ENCODE measurements at places on chromosomes 7 and 10. TPM values are rescaled to one million over a fixed set of nuclear protein-coding genes. Genes with fewer than 3 reads are reported as not detected.

RELN gene
- total RNA-seq: 5.6 TPM

DNA sequence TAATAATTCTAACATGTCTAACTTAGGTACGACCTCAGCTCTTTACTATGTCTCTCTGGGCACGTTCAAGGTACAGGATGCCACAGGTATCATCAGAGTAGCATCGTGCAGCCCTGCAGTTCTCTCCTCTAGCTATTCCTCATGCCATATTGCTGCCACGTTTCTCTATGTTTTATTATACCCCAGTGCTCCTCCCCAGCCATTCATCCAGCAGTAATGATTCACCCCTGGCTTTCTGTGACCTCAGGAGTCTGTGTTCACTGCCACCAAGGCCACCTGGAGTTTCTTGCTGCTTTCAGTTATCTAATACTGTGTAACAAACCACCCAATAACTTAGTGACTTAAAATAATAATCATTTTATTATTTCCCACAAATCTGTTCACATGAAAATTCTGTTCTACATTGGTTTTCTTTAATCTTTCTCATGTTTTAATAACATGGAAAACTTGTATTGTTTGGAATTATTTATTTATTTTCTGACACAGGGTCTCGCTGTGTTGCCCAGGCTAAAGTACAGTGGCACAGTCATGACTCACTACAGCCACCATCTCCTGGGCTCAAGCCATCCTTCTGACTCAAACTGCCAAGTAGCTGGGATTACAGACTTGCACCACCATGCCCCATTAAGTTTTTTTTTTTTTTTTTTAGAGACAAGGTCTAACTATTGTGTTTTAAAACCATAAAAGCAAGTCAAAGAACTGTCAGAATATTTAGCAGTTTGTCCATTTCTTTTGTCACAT lies 21.8 kb downstream of the REEP3 start:
- DNase-seq: no peak

EBLN1 gene
- total RNA-seq: not detected

- no peak for DNase-seq
Measured at GRCh38 chr7:92504563-92504962, 23.8 kb downstream of the PEX1 start.

DNA sequence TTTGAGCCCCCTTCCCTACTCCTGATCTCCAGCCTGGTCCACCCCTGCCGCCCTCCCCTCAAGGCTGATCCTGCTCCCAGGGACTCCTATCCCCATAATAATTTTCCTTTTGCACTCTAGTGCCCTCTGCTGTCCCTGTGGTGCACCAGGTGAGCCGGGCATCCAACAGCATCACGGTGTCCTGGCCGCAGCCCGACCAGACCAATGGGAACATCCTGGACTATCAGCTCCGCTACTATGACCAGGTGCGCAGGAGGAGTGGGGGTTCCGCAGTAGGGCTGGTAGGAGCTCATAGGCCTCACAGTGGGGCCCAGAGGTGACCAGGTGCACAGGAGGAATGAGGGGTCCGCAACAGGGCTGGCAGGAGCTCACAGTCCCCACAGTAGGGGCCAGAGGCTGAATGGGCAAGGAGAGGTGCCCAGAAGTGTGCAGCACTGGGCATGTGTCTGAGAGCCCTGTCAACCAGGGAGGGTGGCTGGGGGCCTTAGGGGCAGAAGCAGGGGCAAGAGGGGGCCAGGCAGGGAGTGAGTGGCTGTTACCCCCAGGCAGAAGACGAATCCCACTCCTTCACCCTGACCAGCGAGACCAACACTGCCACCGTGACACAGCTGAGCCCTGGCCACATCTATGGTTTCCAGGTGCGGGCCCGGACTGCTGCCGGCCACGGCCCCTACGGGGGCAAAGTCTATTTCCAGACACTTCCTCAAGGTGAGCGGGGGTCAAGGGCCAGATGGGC lies 11.7 kb downstream of the EPHB6 start:
- no peak for DNase-seq

- no peak for DNase-seq
Measured at GRCh38 chr7:54705436-54705835, 53.6 kb downstream of the SEC61G start.

SRGN gene
- 225 TPM for total RNA-seq

GRCh38 chr7:79820387-79820786 lies 314.2 kb upstream of the GNAI1 start:
- no peak for DNase-seq

DNA sequence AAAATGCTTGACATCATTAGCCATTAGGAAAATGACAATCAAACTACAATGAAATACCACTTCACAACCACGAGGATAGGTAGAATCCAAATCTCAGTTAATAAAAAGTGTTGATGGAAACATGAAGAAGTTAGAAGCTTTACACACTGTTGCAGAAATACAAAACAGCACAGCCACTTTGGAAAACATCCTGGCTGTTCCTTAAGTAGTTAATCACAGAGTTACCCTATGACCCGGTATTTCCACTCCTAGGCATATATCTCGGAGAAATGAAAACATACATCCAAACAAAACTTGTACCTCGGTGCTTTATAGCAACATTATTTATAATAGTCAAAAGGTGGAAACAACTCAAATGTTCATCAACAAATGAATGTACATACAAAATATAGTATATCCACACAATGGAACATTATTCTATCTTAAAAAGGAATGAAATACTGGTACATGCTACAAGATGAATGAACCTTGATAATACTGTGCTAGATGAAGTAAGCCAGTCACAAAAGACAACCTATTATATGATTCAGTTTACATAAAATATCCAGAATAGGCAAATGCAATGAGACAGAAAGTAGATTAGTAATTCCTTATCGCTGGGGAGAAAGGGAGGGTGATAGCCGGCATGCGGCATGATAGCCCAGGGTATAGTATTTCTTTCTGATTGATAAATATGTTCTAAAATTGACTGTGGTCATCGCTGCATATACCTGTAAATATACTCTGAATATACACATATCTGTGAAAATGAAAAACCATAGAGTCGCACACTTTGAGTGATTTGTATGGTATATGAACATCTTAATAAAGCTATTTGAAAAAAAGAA lies 1.9 kb downstream of the VWDE start:
- DNase-seq: no peak

- no peak for DNase-seq
Measured at GRCh38 chr7:158139499-158139898, 448.1 kb downstream of the PTPRN2 start.

SPDYE1 gene
- not detected for total RNA-seq

DNA sequence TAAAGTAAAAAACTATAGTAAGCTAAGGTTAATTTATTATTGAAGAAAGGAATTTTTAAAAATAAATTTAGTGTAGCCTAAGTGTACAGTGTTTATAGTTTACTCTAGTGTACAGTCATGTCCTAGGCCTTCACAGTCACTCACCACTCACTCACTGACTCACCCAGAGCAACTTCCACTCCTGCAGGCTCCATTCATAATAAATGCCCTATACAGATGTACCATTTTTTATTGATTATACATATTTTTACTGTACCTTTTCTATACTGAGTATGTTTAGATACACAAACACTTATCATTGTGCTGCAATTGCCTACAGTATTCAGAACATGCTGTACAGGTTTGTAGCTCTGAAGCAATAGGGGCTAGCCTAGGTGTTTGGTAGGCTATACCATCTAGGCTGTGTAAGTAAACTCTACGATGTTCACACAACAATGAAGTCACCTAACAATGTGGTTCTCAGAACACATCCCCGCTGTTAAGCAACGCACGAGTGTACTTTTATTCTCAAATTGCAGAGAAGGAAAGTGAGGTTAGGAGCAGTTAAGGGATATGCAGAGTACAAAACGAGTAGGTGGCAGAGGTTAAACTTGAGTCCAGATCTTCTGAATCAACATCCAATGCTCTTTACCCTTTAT lies 38.9 kb upstream of the PLCE1 start:
- DNase-seq: no peak

DNA sequence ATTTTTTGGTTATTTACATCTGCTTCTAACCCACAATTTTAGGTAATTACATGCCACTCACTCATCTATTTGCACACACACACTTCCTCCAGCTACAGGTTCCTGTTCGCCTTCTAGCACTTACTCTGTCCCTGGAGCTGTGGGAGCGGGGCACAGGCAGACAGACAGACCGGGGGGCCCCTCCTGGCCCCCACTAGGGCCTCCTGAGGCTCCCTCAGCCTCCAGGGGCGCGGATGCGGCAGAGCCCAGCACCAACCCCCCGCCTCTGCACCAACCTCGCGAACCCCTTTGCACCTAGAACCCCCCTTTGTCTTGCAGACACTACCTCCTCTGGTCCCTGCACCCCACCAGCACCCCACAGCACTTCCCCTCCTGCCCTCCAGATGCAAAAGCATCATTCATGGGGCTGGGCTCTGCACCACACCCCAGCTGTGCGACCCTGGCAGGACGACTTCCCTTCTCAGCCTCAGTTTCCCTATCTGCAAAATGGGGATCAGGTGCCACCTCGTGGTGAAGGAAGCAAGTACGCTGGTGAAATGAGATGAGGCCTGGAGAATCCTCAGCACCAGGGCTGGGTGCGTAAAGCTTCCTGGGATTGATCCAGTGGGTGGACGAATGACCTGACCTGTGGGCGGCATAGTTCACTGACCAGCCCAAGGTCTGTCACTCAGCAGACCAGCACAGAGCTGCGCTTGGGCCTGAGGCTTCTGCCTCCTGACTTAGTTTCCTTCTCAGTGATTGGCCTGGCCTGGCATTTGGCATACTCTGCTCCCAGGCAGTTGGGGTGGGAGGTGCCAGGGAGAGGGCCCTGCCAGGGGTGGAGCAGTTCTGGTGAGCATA lies 37.9 kb downstream of the ELFN1 start:
- peak; percentile 44 for DNase-seq

GRCh38 chr7:55021053-55021452 lies 2.2 kb downstream of the EGFR start:
- DNase-seq: no peak

DNA sequence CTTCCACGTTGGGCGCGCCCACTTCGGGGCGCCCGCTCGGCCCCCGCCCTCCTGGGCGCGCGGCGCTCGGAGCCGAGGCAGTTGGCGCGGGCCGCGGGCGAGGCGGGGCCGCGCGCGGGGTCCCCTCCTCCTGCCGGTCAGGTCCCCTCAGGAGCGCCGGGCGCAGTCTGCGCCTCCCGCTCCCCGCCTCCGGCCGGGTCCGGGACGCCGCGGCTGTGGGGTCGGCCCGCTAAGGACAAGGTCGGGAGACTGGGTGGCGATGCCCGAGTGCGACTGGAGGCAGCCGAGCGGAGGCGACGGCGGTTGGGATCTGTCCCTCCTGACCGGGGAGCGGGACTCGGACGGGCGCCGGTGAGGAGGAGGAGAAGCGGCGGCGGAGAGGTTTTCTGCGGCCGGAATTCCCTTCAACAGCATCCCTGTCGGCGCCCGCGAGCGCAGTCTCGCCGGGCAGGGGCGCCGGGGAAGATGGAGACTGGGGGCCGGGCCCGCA lies at the start of gene ATRNL1:
Gene ATRNL1 (plus strand): TSS at position 80 of the 490 bp plus-strand sequence. CDS start 386 bp downstream, at position 466.
- DNase-seq: peak; percentile 65

MMRN2 gene
- 86.3 TPM for total RNA-seq

- no peak for DNase-seq
Measured at GRCh38 chr10:46028584-46029460, 1.6 kb downstream of the NCOA4 start.

ELFN1 gene
- 4.3 TPM for total RNA-seq

CHCHD2 gene
- total RNA-seq: 200 TPM

MICALL2 gene
- total RNA-seq: 37.6 TPM

DNA sequence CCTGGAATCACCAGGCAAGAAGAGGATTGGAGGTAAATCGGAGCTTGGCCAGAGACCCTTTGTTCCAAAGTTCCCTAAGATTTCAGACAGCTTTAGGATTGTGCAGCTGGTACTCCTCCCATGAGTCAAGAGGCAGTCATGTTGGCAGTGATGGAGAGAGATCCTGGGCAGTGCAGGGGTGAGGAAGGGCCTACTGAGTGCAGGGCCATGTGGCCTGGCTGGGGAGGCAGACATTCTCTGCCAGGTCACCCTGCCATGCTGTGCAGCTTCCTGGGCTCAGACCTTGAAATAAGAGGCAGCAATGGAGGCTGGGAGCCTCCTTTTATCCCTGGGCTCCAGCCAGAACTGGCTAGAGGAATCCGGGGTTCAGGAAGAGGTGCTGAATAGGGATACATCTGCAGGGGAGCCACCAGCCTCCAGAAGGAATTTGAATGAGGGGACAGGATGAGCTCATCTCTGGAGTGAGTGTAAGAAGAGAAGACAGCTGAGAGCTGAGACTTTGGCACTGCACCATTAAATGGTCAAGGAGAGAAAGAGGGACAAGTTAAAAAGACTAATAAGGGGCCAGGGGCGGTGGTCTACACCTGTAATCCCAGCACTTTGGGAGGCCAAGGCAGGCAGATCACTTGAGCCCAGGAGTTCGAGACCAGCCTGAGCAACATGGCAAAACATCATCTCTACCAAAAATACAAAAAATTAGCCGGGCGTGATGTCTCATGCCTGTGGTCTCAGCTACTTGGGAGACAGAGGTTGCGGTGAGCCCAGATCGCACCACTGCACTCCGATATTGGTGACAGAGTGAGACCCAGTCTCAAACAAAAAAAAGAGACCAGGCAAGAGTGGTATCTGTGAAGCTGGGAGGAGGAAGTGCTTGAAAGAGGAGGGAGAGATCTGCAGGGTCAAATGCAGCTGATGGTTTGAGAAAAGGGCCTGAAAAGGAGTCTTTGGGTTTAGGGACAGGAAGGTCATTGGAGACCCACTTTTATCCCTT lies 12.0 kb downstream of the SFTPD start:
- DNase-seq: no peak

- no peak for DNase-seq
Measured at GRCh38 chr10:104642658-104643302, 1.7 kb downstream of the SORCS3 start.

AKR1D1 gene
- not detected for total RNA-seq
